Stimulated activated CD4-positive, alpha-beta T cell treated with anti-CD3 and anti-CD28 coated beads, Interleukin-1b, Interleukin-23, amount 100 ng/mL, for 1 hour (primary cell): ENCODE measurements at places on chromosomes 5 and 9.
A peak's percentile ranks its signal among the peaks of the same experiment; 100 is the strongest.

- no peak for DNase-seq
Measured at GRCh38 chr9:124720429-124721108, 50.5 kb downstream of the NR6A1 start.

- DNase-seq = no peak
Measured at GRCh38 chr5:149389552-149390495, 10.7 kb upstream of the IL17B start.

DNA sequence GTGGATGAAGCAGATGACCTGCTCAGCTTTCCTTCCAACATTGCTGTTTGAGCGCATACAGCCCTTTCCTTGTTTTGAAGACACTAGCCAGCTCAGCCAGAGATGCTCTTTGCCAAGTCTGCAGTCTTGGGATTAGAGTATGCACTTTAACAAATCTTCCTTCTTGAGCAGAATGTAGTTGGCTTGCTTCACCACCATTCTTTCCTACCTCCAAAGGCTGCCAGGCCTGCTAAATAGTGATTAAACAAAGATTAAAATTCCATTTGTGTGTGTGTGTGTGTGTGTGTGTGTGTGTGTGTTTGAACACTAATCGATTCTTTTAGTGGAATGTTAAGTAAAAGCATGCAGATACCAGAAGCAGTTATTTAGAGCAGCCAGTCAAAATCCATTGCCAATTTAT is 97.6 kb downstream of the GALNT10 start:
- no peak for DNase-seq

DNA sequence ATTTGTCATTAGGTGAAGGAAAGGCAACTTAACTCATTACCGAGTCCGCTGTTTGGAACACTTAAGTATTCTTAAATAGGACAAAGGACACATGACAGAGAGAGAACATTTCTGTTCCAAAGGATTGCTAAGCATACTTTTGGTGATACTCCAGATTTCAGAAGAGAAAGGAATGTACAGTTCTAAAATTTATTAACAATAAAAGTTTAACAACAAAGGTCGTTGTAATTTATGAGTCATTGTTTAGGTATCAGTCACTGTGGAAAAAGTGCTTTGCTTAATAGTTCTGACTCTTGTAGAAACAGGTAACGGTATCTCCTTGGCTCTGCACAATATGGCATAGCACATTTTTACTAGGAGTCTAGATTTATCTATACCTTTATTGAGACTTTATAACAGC is 36.3 kb upstream of the PAM start:
- DNase-seq = no peak

DNA sequence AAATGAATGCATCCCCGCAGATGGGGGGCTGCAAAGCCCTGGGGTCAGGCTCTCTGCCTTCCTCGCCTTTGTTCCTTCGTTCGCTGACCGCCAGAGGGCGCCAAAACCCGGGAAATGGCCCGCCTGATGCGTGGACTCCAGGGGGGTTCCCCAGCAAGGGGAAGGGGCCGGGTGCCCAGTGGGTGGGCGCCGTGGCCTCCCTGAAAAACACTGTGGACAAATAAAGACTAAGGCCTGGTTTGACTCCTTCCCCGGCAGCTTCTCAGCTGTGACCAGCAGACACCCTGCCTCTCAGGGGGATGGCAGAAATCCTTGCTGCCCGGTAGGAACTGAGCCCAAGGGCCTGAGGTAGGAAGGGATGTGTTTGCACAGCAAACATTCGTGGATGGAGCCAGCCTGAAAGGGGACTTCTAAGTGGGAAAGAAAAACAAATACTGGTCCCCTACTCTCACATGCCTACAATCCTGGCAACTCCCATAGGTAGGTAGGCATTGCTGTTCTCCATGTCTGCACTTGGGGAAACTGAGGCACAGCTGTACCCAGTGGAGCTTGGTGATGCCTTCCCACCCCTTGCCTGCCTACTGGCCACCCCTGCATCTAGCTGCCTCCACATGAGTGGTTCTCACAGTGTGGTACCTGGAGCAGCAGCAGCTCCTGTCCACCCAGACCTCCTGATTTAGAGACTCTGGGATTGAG is 57.7 kb downstream of the DUSP1 start:
- DNase-seq = peak; percentile 45

GRCh38 chr5:172910828-172911627 is 48.2 kb upstream of the RPL26L1 start:
- no peak for DNase-seq

DNA sequence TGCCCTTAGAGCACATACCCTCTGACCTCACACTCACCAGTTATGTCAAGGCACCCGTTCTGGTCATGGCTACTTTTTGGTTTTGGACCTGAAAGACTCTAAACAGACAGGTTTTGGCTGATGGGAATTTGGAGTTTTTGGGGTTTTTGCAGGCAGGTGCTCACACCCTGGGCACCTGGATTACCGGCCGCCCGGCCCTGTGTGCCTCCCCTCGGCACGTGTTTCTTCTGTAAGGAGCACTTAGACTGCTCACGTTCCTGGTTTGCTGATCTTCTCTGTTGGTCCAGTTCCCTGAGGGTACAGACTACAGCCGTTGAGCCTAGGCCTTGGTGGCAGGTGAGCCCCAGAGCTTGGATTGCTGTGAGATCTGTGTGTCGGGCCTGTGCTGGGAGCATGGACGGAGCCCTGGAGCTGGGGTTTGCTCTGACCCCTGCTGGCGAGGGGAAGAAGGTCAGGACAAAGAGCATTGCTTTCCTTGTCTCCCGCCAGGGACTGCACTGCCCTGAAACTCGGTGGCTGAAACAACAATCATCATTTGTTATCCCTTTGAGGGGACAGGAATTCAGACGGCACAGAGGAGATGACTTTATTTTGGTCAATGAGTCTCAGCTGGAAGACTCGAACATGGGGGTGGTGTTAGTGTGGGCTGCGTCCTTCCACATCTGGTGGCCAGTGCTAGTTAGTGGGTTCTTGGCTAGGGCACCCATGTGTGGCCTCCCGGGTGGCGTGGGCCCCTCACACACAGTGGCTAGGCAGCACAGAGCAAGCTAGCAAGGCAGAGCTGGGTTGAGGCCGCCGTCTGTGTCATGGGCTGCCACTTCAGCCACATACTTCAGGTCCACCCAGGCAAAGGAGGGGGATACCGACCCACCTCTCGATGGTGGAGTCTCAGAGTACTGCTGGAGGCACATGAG is 76.4 kb downstream of the EHMT1 start:
- DNase-seq = no peak

GRCh38 chr9:631596-631995 is 209.9 kb upstream of the DMRT1 start:
- no peak for DNase-seq
